Fibroblast of the aortic adventitia (primary cell): ENCODE measurements at places on chromosomes 1 and 21.

GRCh38 chr1:6180268-6180706, at the start of gene CHD5:
CHD5 (minus strand) TSS chr1:6180321; CDS start chr1:6180023, 298 bp downstream.
- no peak for DNase-seq

GRCh38 chr1:24369199-24369598, 44.4 kb downstream of the STPG1 start:
- DNase-seq = peak; percentile 77

DNA sequence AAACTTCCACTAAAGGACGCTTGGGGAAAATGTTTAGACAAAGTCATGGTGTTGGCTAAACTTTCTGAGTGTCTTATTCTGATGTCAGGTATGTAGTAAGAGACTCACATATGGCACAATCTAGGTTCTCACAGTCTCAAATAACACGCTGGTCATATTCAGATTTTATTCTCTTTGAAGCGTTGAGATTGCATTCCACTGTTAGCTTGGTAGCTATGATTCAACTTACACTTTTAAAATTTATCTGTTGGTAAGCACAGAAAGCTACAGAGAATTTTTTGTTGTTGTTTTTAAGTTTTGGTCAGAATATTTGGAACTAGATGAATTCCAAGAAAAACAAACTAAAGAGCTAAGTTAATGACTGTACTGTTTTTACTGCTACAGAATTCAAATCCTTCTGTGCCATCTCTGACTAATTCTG, 126.7 kb downstream of the PRRX1 start:
- peak; percentile 54 for DNase-seq

DNA sequence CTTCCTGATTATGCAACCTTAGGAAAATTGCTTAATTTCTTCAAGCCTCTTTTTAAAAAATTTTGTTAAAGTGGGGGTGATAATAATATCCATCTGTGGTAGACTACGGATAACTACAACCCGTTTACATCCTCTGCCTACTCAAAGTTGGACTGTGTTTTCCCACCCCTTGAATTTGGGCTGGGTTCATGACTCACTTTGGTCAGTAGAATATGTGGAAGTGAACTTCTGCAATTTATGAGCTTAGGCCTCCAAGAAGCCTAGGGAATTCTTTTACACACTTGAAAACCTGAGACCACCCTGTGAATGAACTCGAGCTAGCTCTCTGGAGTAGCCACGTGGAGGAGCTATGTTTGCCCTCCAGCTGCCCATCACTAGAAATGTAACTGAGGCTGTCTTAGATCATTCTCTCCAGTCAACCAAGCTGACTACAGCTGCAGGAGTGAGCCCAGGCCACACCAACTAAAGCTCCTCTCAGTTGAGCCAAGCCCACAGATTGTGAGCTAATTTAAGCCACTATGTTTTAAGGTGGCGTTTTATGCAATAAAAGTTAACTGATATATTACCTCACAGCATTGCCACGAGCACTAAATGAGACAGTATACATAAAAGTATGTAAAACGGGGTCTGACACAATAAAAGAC, 29.6 kb upstream of the CACHD1 start:
- DNase-seq = no peak

DNA sequence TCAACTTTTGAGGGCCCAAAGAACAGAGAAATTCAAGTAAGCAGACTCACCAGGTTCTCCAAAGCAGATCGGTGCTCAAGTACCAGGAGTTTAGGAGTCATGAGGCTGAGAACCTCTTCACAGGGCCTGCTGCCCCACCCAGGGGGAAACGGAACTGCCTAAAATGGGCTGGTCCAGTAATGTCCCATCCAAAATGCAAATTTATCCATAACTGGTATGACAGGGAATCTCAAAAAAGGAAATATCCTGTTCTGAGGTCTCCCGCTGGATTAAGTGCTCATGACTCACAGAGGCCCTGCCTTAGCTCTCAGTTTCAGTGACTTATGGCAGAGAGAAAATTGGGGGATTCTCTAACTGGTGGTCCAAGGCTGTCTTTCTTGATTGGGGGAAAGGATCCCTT, 9.3 kb downstream of the SPRR2G start:
- DNase-seq = no peak

- no peak for DNase-seq
Measured at GRCh38 chr1:182685215-182685614, 828 bp upstream of the RGS8 start.

- DNase-seq = no peak
Measured at GRCh38 chr1:7366955-7367665, 404.0 kb upstream of the VAMP3 start.

- no peak for DNase-seq
Measured at GRCh38 chr21:43367296-43367695, 59.6 kb downstream of the SIK1 start.

- peak; percentile 99 for DNase-seq
Measured at GRCh38 chr1:184866991-184867788, 107.1 kb downstream of the NIBAN1 start.

GRCh38 chr21:38505654-38506523, 7.6 kb upstream of the ERG start:
- peak; percentile 89 for DNase-seq

- DNase-seq = no peak
Measured at GRCh38 chr1:25167269-25168192, 64.8 kb downstream of the SYF2 start.

DNA sequence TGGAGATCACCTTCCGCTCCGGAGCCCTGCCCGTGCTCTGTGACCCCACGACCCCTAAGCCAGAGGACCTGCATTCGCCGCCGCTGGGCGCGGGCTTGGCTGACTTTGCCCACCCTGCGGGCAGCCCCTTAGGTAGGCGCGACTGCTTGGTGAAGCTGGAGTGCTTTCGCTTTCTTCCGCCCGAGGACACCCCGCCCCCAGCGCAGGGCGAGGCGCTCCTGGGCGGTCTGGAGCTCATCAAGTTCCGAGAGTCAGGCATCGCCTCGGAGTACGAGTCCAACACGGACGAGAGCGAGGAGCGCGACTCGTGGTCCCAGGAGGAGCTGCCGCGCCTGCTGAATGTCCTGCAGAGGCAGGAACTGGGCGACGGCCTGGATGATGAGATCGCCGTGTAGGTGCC, 9.6 kb downstream of the SPATA46 start:
- DNase-seq = no peak

DNA sequence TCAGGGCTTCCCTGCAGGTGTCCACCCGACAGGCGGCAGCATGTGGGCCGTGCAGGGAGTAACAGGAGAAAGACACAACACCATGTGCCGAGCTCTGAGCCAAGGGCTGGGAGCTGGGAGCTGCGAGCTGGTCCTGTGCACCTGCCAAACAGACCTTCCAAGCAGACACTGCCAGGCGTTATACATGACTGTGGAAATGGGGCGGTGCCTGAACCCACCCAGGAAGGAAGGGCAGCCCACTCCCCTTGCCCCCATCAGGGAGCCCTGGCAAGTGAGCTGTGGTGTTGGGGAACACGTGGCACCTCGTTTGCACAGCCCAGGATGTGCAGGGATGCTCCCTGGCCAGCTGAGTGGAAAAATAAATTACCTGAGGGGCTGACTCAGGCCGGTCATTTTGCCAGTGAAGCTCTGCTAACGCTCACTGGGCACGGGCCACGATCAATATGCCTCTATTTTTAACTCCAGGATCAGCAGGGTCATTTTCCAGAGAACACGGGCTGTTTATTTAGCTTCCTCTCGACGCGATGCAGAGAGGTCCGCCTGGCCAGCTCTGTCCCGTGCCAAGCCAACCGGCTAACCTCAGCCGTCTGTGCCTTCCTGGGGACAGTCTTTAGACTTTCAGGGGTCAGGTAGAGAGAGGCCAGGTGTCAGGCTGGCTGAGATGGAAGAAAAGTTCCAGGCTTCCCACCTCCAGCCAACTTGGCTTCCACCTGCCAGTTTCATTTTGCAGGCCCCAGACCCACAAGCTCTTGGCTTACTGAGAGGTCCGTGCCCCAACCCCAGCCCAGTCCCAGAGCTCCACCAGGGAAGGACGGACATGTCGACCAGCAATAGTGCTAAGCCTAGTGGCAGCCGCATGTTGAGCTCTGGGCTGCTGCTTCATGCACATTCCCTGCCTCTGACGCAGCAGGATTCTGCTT, 196.7 kb upstream of the VAMP3 start:
- DNase-seq = no peak

- no peak for DNase-seq
Measured at GRCh38 chr1:40316595-40317393, at the start of gene COL9A2. COL9A2 (minus strand) TSS chr1:40317286; CDS start chr1:40317197, 89 bp downstream.

DNA sequence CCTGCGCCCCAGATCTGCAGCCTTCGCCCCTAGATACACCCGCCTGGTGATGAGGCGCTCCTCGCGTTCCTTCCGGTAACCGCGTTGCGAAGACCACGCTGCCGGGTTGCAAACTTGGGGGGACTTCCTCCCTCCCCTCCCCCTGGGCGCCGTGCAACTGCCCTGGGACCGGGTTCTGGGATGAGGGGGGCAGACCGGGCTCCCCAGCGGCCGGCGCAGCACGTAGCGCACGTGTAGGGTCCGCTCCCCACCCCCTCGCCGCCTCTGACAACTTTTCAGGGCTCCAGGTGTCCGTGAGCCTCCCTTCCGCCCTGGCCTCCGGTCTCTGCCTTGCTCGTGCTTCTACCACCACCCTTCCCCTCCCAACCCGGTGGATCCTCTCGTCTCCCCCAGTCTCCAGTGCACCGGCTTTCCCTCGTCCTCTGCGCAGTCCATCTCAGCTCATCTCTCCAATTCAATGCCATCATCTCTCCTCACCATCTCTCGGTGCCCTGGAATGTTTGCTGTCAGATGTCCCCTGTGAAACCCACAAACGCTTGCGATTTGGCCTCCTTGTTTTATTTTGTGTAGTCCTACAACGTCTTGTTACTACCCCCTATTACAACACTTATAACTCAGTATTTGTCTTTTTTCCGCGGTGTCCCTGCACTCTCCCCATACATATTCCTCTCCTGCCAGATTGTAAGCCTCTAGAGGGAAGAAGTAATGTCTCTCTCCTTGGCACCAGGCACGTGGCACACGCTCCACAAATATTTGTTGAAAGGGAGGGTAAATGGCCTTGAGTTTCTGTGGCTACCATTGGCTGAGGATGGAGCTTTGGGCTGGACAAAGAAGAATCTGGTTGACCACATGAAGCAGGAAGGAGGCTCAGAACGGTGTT, 782 bp downstream of the PCAT6 start:
- no peak for DNase-seq

- DNase-seq = peak; percentile 44
Measured at GRCh38 chr1:23114424-23115079, 54.1 kb downstream of the LUZP1 start.

- no peak for DNase-seq
Measured at GRCh38 chr1:224235813-224236493, 52.9 kb downstream of the DEGS1 start.

DNA sequence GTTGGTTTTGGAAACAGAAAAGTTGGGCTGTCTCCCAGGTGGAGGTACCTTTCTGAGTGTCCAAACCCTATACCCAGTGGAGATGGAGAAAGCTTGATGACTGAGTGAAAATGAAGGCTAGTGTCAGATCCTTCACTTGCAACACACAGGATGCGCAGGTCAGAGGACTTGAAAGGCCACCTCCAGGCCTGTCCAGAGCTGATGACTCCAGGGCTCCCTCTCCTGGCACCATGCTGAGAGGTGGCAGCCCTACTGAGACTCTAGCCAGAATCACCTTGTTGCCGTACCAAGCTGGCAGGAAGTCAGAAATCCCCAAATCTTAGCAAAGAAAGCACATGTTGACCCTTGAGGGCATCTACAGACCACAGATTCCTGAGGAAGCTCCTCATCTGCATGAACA, 16.4 kb downstream of the KNCN start:
- DNase-seq = no peak

- DNase-seq = no peak
Measured at GRCh38 chr1:88744142-88744541, 60.1 kb downstream of the PKN2 start.

DNA sequence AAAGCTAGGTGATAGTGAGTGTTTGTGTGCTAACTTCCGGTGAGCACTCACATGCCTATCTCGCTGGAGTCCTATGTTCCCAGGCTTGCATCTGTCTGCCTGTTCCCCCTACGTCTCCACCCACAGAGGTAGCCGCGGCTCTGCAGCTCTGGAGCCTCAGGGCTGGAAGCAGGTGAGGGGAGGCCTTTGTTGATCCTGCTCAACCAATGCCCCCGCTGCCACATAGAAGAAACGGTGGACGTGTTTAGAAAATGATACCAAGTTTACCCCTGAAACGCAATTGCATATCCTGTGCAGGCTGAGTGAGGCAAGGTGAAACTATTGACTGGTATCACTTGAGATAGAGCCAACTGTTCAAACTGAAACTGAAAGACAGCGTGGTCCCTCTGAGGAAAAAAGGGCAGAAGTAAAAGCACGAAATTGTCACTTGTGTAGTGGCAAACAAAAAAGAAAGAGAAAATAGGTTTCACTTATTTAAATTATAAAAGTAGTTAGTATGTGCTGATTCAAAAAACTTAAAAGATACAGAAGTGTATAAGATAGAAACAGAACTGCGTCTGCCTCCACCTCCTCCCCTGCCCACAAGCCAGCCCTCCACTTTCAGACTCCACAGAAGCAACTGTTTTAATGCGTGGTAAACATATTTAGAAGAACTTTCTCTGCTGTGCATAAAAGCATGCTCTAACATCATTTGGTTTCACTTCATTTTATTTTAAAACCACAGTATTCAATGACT, 38.6 kb upstream of the ETS2 start:
- no peak for DNase-seq

DNA sequence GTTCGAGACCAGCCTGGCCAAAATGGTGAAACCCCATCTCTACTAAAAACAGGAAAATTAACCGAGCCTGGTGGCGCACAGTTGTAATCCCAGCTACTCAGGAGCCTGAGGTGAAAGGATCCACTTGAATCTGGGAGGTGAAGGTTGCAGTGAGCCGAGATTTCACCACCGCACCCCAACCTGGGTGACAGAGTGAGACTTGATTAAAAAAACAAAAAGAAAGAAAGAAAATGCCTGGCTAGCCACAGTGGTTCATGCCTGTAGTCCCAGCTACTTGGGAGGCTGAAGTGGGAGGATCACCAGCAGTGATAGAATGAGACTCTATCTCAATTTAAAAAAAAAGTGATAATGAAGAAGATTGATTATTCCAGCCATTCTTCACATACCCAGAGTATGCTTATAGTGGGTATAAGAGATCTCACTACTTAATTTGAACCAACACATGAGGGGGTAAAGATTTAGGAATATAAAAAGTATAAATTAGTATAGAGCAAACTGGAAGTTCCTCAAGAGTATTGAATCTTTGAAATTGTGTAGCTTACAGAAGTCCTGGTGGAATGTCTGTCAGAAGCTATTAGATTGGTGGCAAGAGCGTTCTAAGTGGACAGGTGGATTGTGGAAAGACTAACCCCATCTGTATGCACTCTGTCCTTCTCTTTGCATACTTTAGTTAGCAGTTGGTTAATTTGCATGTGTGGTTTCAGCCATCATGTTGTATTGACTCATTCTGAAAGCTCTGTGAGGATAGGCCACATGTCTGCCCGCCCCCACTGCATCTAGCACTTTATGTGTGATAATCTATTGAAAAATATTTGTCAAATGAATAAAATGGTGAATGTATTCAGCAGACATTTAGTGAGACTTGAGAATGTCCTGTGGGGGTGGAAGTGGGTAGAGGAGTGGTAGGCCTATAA, 25.0 kb downstream of the RLF start:
- DNase-seq = no peak

DNA sequence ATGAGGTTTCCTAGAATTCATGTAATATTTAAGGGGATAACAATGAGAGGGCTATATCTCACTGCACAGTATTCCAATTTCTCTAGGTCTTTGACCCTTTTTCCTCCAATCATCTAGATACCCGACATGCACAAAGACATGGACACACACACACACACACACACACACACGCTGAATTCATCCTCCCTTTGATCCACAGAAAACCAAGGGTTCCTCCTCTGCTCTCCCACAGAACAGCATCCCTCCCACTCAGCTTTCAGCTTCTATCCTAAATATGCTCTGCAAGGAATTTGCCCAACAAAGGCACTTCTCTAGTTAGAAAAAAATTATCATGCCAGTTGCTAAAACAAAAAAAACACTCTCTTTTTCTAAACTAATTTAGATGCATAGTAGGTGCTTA, 231.7 kb downstream of the RGS7 start:
- no peak for DNase-seq
